AG10803 (cell line): ENCODE measurements at places on chromosomes 1 and 21.

GRCh38 chr1:203671047-203671446, 44.4 kb downstream of the ATP2B4 start:
- no peak for DNase-seq

DNA sequence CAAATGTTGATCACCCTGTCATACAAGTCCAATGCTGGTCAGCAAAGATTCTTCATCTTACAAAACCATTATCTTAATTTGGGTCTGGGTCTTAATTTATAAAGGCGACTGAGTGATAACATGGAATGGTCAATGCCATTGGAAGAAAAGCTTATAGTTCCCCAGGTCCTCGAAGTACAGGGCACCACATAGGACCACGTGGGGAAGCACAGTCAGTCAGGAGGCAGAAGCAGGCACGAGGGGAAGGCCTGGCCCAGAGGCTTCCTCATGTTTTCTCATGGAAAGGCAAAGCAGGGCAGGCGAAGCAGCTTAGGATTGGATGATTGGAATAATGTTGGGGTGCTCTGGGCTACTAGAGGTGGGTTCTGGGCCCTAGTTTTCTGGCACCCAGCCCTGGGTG, 175.7 kb downstream of the FASLG start:
- DNase-seq, result no peak

GRCh38 chr1:226519716-226520598, 28.6 kb upstream of the STUM start:
- DNase-seq, result no peak

GRCh38 chr1:109529881-109530456, 9.7 kb upstream of the GPR61 start:
- DNase-seq, result no peak

DNA sequence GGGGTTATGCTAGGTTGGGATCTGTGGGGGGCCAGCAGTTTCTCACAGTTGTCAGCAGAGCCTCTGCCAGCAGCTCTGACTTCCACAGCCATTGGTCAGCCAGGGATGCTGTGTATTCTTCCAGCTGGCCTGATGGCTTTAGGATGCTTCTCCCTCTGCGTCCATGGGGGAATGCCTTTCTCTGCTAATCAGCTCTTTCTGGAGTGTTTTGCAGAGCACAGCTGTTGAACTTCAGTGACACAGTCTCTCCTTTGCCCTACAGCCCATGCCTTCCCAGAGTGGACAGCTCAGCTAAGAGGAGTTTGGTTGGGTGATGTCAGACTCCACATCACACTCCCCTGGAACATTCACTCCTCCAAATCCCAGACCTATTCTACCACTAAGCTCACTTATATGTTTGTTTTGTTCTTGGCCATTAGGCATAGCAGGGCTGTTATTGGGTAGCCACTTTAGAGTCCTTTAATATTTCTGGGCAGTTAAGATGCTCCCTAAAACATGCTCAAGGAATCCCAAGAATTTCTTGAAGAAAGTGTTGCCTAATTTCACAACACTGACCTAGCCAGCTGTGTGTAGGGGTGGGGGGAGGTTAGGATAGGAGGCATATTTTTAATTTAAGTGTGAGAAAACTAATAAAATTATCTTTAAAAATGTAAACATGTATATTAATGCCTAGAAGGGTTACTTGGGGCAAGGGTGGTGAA, 75.3 kb upstream of the KIAA0040 start:
- DNase-seq, result peak; percentile 55
